ENCODE measurements at places on chromosomes 6 and 20.

DNA sequence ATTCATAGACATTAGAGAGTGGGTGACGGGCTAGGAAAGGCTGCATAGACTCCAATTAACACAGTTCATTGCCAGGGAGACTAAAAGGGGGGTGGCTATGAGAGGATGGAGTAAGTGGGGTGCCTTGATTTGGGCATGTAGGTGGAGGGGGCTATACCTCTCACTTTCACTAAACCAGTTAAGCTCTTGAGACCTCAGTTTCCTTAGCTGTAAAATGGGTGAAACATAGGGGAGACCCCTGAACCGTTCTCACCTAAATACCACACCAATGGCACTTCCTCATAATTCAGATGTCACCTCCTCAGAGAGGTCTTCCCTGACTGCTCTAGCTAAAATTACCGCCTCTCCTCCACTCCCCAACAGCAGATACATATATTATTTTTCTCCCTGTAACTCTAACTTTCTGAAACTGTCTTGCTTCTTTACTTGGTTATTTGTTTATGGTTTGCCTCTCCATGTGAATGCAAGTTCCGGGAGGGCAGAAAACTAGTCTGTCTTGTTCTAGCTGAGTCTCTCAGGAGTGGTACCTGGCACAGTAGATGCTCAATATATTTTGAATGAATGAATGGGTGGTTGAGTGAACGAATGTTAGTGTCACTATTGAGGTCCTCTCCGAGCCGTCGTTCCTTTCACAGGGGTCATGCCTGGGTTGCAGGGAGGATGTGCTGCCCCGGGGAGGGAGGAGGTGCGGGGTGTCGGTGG lies 615 bp upstream of the EYA2 start:
- no peak for DNase-seq

DNA sequence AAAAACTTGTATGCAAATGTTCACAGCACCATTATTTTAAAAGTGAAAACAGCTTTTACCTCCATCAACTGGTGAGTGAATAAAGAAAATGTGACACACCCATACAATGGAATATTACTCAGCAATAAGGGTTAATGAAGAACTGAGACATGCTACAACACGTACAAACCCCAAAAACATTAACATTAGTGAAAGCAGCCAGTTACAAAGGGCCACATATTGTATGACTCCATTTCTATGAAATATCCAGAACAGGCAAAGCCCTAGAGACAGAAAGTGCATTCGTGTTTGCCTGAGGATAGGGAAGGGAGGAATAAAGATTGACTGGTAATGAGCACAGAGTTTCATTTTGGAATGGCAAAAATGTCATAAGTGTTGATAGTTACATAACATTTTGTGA lies 21.5 kb downstream of the EPM2A start:
- no peak for DNase-seq

GRCh38 chr6:19394051-19394450 lies 443.1 kb upstream of the ID4 start:
- DNase-seq, result no peak

DNA sequence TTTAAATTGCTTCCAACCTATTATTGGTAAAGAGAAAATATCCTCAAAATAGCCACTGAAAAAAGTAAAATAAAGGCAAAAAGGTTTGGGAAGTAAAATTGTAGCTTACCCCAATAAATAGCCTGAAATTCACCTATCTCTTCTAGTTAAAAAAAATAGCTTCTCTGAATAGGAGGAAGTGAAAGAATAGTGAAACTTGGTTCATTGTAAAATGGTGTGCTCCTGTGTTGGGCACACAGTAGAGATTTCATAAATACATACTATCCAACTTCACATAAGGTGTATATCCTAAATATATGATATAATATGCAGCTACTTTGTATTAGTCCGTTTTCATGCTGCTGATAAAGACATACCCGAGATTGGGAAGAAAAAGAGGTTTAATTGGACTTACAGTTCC lies 45.3 kb downstream of the CDK19 start:
- DNase-seq, result no peak

DNA sequence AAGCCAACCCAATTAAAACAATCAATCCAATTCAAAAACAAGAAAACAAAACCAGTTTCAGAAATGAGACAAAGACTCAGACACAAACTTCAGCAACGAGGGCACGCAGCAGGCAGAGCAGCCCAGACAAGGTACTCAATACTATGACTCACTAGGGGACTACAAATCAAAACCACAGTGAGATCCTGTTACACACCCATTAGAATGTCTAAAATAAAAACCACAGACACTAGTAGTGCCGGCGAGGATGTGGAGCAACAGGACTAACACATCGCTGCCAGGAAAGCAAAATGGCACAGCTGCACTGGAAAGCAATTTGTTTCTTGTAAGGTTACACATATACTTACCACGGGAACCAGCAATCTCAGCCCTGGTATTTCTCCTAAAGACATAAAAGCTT lies 28.4 kb upstream of the MAS1L start:
- peak; percentile 12 for DNase-seq

DNA sequence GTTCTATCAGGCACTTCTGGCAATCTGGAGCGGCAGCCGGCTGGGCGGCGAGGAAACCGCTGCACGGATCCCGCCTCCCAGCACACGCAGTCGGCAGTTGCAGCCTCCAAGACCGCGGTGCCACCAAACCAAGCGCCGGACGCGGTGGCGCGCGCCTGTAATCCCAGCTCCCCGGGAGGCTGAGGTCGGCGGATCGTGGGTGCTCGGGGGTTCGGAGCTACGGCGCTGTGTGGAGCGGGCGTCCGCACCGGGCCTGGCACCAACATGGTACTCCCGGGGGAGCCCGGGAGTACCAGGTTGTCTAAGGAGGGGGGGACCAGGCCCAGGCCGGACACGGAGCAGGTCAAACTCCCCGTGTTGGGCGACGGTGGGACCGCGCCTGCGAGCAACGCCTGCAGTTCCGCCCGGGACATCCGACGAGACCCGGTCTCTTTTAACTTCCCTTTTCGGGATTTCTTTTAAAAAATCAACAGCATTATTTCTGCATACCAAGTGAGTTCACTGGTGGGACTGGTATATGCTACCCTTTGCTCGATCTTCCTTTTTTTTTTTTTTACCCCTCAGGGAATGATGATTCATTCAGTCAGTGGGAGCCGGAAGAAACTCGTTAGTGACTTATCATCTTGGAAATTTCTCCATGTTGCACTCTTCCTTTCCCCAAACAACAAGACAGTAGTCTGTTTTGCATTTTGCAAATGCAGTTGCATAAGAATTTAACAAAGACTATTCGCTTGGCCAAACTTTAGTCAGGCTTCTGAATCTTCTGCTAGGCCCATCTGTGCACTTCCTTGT lies 27.6 kb downstream of the ZNF311 start:
- no peak for DNase-seq

- DNase-seq, result no peak
Measured at GRCh38 chr6:163381118-163381756, 33.3 kb upstream of the QKI start.

DNA sequence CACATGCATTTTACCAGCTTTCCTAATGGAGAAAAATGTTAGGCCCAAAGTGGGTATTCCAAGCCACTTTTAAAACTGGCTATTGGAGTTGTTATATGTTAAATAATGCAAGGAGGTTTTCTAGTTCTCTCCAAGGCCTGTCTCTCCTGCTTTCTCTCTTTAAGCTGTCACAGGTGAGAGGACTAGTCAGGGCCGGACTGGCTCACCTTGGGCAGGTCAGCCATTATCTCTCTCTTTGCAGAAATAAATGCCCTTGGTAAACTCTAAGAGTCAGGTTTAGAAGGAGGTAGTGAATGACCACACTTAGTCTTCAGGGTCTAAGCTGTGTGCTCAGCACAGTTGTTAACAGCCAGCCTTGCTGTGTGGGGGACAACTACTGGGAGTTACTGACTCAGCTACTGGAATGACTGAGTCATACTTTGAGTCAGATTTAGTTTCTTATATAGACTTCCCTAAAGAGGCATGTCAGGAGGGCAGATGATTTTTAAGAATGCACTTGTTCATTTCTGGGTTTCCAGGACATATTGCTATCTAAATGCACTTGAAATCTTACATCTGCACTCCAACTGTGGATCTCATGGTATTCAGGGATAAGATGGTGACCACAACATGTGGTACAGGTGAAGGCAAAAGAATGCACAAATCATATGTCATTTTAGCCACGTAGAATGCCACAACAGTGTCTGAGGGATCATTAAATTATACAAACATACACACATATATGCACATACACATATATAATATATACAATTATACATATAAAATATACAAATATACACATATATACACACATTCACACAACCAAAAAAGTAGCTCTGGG lies 719.4 kb downstream of the EPM2A start:
- no peak for DNase-seq

DNA sequence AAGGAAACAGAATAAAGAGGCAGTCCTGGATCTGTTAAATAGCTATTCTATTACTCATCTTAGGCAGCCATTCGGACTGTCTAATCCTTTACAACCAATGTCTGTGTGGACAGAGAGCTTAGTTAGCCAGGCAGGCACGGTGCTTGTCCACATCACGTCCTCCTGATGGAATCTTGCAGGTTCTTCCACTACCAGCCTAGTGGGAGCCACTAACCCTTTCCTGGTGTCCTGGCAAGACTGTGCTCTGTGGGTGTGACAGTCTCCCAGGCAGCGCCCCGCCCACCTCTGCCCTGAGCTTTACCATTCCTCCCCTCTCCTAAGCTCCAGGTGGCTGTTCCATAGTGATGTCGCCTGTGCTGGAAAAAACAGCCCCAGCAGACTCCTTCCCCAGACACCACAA lies 78.3 kb upstream of the CLDN20 start:
- DNase-seq, result no peak

GRCh38 chr6:151627689-151628444 lies 134.1 kb downstream of the CCDC170 start:
- DNase-seq, result no peak

GRCh38 chr6:155782320-155782731 lies 326.7 kb upstream of the NOX3 start:
- DNase-seq, result no peak

GRCh38 chr20:64192406-64192805 lies 28.2 kb downstream of the MYT1 start:
- DNase-seq, result no peak

DNA sequence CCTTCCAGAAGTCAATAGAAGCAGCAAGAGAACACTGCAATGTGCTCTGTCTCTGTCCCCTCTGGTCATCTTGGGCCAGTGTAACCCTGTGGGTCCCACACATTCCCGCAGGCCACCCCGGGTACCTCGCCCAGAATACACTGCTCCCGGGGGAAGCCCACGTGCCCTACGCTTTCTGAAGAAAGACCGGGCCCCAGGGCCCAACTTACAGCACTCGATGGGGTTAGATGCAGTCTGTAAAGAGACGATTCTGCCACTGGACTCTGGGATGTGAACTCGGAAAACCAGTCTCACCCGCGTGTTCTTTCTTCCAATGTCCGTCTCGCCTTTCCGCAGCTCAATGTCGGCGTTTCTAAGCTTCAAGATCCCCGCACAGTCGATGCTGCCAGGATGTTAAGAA lies 68.7 kb downstream of the NFATC2 start:
- DNase-seq, result no peak

- no peak for DNase-seq
Measured at GRCh38 chr20:24443436-24443835, 26.0 kb upstream of the SYNDIG1 start.

GRCh38 chr20:30376767-30377658 lies 880.5 kb upstream of the DEFB115 start:
- peak; percentile 88 for DNase-seq

DNA sequence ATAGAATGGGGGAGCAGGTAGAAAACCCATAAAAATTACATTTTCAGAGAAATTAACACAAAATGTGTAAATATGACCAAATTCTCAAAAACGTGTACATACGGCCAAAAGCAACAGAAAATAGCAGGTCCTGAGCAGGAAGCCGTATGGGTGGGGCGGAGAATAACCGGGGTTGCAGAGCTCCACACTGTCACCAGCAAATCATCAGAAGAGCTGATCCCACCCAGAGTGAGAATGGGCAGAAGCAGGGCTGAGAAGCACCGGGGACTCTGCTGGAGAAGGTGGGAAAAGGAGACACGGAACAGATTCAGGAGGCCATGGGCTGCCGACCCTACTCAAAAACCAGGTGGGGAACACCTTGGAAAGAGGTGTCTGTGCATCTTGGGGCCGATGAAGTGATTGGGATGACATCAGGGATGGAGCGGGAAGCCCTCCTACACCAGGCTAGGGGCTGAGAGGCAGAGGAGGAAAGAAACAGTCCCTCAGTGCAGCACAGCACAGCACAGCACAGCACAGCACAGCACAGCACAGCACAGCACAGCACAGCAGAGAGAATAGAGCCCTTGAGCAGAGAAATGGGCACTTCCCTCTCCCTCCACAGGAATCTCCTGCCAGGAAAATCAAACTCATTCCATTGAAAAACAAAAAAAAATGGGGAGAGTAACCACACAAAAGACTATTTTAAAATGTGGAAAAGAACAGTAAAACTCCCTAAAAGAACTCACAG lies 22.3 kb downstream of the STX7 start:
- no peak for DNase-seq

DNA sequence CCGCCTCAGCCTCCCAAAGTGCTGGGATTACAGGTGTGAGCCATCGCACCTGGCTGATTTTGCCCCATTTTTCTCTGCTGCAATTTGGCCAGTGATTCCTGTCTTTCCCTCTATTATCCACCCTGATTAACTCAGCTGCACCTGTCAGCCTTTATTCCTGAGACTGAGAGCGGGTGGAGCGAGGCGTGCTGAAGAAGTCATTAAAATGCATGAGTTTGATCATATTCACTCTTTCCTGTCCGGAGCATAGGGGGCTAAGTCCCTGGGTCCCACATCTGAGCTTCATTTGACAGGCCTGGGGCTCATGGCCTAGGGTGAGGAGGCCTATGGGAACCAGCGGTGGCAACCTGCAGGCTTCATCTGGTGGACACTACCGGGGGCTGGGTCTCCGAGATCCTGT lies 25.7 kb upstream of the CTNNBL1 start:
- no peak for DNase-seq

DNA sequence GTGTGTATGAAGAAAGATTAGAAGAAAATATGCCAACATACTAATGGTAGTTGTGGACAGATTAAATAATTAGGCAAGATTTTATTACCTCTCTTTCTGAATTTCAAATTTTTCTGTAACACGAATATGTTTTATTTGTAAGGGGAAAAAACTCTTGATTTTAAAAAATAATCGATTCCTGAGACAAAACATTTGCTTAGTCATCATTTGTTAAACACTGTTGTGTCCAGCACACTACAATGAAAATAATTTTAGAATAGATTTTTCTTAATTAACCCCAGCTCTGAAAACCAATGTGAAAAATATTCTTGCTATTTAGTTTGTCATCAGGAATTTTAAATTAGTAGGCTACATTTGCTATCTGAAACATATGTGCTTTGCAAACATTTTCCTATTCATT lies 253.0 kb downstream of the TRDN start:
- DNase-seq, result no peak

DNA sequence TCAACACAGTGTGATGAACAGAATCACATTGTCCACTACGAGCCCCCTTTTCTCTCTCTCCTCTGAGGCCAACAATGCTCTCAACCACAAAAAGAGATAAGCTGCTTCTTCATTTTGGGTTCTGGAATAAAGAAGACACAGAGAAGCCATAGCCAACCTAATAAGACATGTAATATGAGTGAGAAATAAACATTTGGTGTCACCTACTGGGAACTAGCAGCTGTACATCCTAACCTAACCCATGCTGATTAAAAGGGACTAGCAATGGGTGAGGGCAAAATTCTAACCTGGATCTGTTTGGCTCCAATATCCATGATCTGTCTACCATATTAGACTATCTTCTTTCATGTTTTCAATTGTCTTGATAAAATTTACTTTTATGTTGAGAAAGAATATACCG lies 369.1 kb upstream of the MARCKS start:
- DNase-seq, result no peak

GRCh38 chr6:100035873-100036653 lies 42.0 kb upstream of the MCHR2 start:
- no peak for DNase-seq

- no peak for DNase-seq
Measured at GRCh38 chr6:164151161-164152120, 736.9 kb downstream of the QKI start.
